ENCODE measurements at places on chromosomes 5 and 9.

GRCh38 chr9:17865881-17866280, 287.0 kb downstream of the SH3GL2 start:
- no peak for DNase-seq

DNA sequence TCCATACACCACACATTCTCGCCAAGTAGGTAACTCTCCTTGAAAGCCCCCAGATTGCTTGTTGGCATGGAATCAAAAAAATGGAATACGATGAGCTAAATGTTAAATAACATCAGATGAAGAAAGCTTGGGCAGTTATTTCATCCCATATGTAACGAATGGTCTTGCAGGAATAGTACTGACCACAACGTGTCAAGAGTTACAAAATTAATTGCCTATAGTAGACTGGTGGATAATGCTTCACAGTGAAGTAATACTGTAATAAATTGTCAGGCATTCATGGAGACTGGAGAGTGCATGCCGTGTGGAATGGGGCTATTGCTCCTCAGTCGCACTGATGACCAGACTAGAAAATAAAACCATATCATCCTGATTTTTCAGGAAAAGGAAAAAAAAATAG, 1628.7 kb downstream of the MAT2B start:
- DNase-seq, result no peak

DNA sequence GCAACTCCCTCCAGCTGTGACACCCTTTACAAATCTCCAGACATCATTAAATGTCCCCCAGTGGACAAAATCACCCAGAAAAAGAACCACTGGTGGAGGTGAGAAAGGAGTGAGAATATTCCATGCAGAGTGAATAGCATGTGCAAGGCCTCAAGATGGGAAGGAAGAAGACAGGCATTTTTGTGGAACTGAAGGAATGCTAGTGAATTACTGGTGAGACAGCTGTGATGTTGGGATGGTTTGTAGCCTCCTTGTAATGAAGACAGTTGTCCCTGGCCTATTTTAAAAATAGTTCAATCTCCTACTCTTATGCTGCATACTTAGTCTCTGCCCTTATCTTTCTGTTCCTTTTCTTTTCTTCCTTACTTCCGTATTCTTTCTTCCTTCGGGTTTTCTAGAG, 124.9 kb upstream of the RPS23 start:
- no peak for DNase-seq

- no peak for DNase-seq
These were observed 16.3 kb downstream of the IDNK start for GRCh38 chr9:83639266-83639665.
